Activated CD8-positive, alpha-beta T cell treated with anti-CD3 and anti-CD28 coated beads for 36 hours (primary cell): ENCODE measurements at places on chromosomes 3 and 15.

DNA sequence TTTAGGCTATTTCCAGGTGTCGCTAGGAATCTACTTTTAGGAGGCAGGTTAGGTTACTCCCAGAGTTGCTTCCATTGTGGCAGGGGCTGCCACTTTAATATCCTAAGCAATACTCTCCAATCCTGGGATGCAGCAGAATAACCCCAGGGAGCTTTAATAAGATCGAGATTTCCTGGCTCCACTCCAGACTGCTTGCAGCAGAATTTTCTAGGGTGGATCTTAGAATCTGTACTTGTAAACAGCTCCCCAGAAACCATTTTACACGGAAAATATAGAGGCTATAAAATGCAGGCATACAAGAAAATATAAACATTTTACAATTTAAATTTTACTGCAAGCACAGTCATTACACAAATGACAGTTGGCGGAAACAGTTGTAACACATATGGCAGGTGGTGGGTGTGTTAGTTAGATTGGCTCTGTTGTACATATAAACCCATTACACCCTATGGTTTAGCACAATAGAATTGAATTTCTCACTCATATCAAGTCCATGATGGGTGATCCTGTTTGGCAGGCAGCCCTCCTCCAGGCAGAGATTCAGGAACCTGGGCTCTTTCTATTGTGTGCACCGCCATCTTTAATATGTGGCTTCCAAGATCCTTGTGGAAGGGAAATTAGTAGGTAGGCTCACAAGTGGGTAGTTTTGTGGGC, 35.0 kb upstream of the TNFAIP8L3 start:
- no peaks in the 10 kb centered on the region for H3K4me1 ChIP-seq
- H3K27me3 ChIP-seq, result peaks cover 18% of the 10 kb centered on the region
- H3K36me3 ChIP-seq, result no peaks in the 10 kb centered on the region
- H3K27ac ChIP-seq, result no peak overlapping the region
- H3K4me3 ChIP-seq, result no peak overlapping the region

DNA sequence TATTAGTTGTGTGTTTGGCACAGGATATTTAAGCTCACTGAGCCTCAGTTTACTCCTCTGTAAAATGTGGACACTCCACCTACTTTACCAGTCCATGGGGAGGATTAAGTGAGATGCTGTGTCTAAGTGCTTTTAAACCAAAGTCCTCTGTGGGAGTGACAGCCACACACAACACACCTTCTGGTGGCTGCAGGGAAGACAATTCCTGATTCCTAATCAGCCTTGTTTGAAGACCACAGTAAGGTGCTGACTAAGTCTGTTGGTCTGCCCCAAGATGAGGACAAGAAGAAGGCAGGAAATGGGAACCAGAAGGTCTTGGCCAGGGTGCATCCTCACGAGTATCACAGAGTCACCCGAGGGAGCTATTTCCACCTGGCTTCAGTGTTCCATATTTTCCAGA, 52.3 kb downstream of the EPHB1 start:
- no peaks in the 10 kb centered on the region for H3K27me3 ChIP-seq
- no peak for DNase-seq
- H3K27ac ChIP-seq, result no peak overlapping the region
- no peaks in the 10 kb centered on the region for H3K4me1 ChIP-seq
- H3K36me3 ChIP-seq, result no peaks in the 10 kb centered on the region
- no peak overlapping the region for H3K4me3 ChIP-seq

DNA sequence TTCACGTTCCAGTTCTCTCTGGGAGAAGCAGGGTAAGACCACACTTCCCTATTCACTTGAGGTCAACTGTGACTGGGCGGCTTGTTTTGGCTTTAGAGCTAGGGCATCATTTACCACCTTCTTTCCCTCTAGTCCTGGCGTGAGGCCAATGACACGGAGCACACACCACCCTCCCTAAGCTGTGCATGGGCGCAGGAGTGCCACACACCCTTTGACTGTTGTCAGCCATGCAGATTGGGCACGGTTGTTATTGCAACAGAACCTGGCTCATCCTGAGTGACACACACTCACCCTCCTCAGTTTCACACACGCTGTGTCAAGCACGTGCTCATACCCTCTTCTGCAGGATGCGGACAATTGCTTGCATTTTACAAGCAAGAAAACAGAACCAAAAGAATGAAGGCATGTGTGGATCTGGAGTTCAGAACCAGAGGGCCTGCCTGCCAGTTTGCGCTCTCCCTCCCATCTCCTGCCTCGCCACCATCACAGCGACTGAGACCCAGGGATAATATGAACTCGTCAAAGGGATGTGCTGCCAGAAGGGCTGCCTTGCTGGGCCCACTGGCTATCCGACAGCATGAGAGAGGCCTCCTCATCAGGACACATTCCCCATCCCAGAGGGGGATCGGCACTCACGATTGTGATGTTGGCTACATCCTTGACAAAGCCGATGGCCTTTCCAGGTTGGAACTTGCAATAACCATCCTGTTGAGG, 17.6 kb downstream of the CTSH start:
- peaks cover 2% of the 10 kb centered on the region for H3K36me3 ChIP-seq
- DNase-seq, result no peak
- no peak overlapping the region for H3K27ac ChIP-seq
- H3K4me3 ChIP-seq, result no peak overlapping the region
- no peaks in the 10 kb centered on the region for H3K27me3 ChIP-seq

- H3K27ac ChIP-seq, result no peak overlapping the region
- H3K36me3 ChIP-seq, result no peaks in the 10 kb centered on the region
- no peak overlapping the region for H3K4me3 ChIP-seq
- DNase-seq, result no peak
- H3K4me1 ChIP-seq, result no peaks in the 10 kb centered on the region
Observed at GRCh38 chr15:39486621-39487457, 94.0 kb upstream of the THBS1 start.

- no peak for DNase-seq
- H3K27ac ChIP-seq, result no peak overlapping the region
- H3K36me3 ChIP-seq, result peaks cover 27% of the 10 kb centered on the region
- H3K4me1 ChIP-seq, result peaks cover 9% of the 10 kb centered on the region
Observed at GRCh38 chr15:51938286-51938685, 33.3 kb downstream of the LEO1 start.

DNA sequence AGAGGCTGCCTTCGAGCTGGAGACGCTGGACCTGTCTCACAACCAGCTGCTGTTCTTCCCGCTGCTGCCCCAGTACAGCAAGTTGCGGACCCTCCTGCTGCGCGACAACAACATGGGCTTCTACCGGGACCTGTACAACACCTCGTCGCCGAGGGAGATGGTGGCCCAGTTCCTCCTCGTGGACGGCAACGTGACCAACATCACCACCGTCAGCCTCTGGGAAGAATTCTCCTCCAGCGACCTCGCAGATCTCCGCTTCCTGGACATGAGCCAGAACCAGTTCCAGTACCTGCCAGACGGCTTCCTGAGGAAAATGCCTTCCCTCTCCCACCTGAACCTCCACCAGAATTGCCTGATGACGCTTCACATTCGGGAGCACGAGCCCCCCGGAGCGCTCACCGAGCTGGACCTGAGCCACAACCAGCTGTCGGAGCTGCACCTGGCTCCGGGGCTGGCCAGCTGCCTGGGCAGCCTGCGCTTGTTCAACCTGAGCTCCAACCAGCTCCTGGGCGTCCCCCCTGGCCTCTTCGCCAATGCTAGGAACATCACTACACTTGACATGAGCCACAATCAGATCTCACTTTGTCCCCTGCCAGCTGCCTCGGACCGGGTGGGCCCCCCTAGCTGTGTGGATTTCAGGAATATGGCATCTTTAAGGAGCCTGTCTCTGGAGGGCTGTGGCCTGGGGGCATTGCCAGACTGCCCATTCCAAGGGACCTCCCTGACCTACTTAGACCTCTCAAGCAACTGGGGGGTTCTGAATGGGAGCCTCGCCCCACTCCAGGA, 21.1 kb downstream of the NRROS start:
- H3K4me1 ChIP-seq, result no peaks in the 10 kb centered on the region
- no peak overlapping the region for H3K4me3 ChIP-seq
- no peak overlapping the region for H3K27ac ChIP-seq
- H3K27me3 ChIP-seq, result no peaks in the 10 kb centered on the region

- H3K27ac ChIP-seq, result no peak overlapping the region
- H3K27me3 ChIP-seq, result no peaks in the 10 kb centered on the region
- H3K4me1 ChIP-seq, result no peaks in the 10 kb centered on the region
- no peaks in the 10 kb centered on the region for H3K36me3 ChIP-seq
Observed at GRCh38 chr3:134754768-134755559, 40.1 kb upstream of the EPHB1 start.

DNA sequence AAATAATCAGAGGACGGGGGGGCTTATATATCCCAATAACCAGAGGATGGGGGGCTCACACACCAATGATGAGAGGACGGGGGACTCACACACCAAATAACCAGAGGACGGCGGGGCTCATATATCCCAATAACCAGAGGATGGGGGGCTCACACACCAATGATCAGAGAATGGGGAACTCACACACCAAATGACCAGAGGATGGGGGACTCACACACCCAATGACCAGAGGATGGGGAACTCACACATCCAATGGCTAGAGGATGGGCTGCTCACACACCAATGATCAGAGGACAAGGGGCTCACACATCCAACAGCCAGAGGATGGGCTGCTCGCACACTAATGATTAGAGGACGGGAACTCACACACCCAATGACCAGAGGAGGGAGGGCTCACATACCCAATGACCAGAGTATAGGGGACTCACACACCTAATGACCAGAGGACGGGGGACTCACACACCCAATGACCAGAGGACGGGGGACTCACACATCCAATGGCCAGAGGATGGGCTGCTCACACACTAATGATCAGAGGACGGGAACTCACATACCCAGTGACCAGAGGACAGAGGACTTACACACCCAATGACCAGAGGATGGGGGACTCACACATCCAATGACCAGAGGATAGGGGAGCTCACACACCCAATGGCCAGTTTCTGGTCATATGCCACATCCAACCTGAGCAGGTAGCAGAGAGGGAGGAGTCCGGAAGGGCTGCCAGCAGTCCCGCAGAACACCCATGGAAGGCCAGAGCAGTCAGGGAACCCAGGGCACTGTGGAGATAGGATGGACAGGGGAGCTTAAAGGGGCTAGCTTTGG, 10.6 kb downstream of the RAB6B start:
- DNase-seq, result no peak

- H3K36me3 ChIP-seq, result no peaks in the 10 kb centered on the region
- no peak for DNase-seq
- no peak overlapping the region for H3K4me3 ChIP-seq
- H3K4me1 ChIP-seq, result no peaks in the 10 kb centered on the region
- H3K27ac ChIP-seq, result no peak overlapping the region
Observed at GRCh38 chr15:66647358-66647757, 54.7 kb upstream of the SMAD6 start.
